ENCODE measurements at places on chromosomes 7 and 10. TPM values are rescaled to one million over a fixed set of nuclear protein-coding genes. Genes with fewer than 3 reads are reported as not detected.

DNA sequence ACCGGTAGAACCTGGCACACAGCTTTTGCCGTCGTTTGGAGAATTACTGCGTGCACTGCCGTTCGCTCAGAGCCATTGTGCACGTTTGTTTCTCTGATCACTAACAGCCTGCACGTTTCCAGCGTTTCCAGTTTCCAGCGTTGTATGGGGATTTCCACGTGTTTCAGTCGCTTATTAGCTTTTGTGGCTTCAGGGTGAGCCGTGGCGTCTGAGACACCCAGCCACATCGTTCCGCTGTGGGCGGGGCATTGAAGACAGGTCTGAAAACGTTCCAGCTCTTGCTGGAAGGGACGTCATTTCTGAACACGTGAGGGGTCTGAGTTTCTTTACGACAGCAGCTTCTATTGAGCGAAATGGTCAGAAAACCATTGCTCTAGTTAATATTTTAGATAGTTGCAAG is 164.8 kb downstream of the DNAJB6 start:
- no peak for DNase-seq

- no peak for DNase-seq
Measured at GRCh38 chr7:140036224-140036962, 26.4 kb downstream of the PARP12 start.

- no peak for DNase-seq
Measured at GRCh38 chr10:120963594-120964220, 112.5 kb downstream of the WDR11 start.

- DNase-seq: no peak
Measured at GRCh38 chr10:3875842-3876235, 90.8 kb upstream of the KLF6 start.

DNA sequence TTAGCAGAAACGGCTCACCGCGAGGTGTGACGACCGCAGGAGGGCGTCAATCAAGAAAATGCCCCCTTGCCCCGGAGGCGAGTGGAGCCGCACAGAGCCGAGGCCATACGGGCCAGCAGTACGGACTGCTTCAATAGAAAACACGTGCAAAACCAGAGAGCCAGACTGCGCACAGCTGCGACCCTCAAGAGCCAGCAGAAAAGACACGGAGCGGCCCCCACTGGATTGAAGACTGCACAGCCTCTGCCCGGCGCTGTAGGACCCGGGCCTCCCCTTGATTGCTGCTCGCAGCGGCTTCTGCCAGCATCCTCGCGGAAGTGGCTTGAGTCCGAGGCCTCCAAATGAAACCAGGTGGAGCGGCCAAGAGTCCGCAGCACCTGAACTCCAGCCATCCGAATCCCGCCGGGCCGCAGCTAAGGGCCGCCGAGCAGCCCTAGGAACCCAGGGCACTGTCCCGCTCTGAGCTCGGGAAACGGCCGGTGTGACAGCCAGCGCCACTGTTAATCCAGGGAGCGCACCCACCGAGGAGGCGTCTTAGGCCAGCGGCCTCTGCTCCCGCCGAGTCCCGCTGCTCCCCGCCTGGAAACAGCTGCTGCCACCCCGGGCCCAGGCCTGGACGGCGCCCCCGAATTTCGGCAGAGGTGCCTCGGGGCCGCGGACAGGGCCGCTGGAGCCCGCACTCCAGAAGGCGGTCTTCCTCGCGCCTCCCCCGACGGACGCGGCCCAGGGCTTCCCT is 660 bp upstream of the HHEX start:
- DNase-seq: no peak

DNA sequence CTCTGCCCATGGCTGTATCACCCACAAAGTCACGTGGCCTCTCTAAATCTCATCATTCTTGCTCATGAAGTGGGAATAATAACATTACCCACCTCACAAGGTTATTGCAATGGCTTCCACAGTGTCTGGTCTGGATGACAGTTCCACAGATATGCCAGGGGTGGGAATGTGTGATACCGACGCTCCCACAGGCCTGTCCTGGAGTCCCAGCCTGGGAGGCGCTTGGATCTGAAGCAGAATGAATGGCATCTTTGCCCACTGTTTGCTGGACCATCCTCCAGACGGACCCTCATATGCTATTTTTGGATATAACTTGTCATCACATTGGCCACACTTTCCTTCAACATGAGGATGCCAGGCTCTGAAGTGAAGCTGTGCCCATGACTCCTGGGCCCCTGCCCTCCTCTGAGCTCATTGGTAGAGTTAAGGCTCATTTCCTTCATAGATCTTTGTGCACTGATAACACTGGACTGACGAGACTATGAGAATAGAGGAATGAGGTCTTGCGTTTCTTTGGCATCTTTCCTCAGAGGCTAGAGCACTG is 279.8 kb upstream of the ZNF32 start:
- DNase-seq: no peak

GRCh38 chr7:95781961-95782586 is 9.7 kb downstream of the DYNC1I1 start:
- DNase-seq: no peak

- no peak for DNase-seq
Measured at GRCh38 chr10:28410420-28411135, 107.7 kb upstream of the MPP7 start.

DNA sequence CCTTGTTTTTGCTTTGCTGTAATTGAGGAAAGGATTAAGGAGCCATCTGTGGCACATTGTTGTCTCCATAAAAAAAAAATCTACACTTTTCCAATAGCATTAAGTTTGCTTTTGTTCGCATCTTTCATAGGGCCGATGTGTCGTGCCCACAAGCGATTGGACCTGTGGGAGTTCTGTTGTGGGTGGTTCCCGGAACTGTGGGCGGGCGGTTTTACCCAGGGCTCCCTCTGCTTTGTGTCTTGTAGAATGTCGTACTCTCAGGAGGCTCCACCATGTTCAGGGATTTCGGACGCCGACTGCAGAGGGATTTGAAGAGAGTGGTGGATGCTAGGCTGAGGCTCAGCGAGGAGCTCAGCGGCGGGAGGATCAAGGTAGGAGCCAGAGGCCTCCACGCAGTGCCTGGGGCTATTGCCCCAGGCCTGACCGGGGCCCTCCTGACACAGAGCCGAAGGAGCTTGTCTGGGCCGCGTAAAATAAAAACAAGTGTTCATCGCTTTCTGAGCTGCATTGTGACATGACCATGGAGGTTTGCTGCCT is 92.4 kb downstream of the ACTR3B start:
- no peak for DNase-seq

DNA sequence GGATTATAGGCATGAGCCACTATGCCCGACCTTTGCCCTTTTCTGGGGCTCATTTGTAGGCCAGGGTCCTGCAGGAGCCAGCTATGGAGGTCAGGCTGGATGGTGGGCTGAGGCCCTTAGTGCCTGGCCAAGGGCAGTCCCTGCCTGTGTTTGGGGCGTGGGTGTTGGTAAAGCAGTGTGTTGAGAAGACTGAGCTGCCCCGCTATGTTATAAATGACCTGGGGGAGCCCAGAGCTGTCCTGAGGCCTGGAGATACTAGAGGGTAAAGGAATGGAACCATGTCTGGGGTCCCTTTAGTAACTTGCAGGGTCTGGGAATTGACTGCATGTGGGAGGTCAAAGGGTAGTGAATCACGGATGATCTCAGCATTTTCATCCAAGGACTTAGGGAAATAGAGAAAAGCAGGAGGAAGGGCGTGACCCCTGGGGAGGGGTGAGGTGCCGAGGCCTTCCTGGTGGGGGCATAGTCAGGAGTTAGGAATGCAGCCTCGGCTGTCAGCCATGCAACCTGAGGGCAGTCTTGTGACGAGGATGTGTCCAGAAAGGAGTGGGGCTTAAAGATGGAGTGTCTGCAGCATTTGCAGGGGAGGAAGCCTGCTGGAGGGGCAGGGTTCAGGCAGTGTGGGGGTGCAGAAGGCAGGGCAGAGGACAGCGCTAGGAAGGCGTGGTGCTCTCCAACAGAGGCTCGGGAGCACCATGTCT is 31.5 kb downstream of the TMEM248 start:
- DNase-seq: peak; percentile 75

GRCh38 chr7:55589905-55590304 is 17.6 kb upstream of the VOPP1 start:
- no peak for DNase-seq

DNA sequence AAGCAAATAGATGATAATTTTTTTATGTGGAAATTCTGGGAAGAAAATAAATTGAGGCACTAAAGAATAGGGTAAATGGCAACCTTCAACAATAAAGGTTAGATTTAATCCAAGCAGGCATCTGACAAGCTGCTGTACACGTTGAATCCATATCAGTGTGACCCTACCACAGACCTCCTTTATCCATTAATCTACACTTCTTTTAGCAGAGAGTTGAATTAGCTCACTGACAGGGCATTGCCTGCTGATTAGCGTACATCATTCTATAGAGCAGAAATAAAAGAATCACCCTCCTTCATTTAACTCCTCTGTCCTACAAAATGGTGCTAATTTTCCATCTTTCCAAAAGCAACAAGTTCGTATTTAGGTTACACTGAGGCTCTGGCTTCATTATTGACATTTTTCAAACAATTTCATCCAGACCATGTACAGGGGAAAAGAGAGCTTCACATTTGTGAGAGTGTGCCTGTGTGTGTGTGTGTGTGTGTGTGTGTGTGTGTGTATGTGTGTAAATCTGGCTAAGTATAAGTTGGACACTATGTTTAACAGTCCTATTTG is 356.0 kb downstream of the TFEC start:
- no peak for DNase-seq

DNA sequence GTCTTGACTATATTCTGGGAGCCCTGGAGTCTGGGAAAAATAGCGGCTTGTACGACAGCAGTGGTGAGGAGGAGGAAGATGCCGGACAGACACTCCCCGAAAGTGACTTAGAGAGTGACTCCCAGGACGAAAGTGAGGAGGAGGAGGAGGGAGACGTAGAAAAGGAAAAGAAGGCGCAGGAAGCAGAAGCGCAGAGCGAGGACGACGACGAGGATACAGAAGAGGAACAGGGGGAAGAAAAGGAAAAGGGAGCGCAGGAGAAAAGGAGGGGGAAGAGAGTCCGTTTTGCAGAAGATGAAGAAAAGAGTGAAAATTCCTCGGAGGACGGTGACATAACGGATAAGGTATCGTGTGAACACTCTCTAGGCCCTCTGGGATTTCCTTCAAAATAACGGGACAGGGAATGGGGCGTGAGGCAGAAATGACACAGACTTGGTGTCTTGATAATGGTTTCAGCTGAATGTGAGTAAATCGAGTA is 908 bp downstream of the NOM1 start:
- no peak for DNase-seq

GRCh38 chr10:11823122-11823988 is at the start of gene PROSER2:
Gene PROSER2, plus strand, starts transcription at chr10:11823356. Its CDS starts 28,722 bp downstream, at chr10:11852078.
- no peak for DNase-seq

DNA sequence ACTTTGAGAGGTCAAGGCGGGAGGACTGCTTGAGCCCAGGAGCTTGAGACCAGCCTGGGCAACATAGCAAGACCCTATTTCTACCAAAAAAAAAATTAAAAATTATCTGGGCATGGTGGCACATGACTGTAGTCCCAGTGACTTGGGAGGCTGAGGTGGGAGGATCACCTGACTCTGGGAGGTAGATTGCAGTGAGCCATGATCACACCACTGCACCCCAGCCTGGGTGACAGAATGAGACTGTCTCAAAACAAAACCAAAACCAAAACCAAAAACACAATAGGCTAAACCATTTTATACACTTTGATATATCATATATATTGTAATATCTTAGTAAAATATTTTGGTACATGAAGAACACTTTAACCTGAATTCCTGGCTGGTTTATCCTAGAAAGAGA is 101.6 kb downstream of the RAPGEF5 start:
- DNase-seq: no peak

DNA sequence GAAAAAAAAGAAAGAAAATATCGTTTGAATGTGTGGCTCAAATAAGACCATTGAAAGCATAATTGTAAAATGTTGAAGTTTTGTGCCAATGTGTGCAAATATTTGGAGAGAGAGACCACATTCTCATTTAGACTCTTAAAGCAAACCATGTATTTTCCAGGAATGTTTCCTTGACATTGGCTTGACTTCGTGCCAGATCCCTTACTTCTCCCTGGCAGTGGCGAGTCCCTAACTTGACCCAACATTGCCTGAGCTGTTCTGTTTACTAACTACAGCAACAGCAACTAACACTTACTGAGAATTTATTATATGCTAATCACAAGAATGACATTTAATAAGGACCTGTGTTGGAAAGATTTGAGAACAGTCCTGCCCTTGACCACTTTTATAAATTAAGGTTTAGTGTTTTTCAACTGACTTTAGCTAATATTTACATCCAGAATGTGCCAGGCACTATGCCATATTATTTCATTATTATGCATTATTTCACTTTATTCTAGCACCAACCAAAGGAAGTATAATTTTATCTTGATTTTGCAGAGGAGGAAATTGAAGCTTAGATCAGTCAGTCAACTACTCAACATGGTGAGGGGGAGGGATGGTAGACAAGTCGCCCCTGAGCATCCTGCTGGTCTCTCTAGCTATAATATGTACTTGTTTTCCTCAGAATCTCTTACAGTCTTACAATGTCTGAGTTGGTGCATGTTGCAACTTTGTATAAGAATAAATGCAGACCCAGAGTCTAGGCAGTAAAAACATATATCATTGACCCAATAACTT is 29.7 kb downstream of the ZNF467 start:
- DNase-seq: no peak

- no peak for DNase-seq
Measured at GRCh38 chr7:137539111-137539715, 195.7 kb upstream of the PTN start.

- DNase-seq: no peak
Measured at GRCh38 chr7:139393621-139394211, 34.0 kb downstream of the LUC7L2 start.

- DNase-seq: no peak
Measured at GRCh38 chr7:6619961-6620360, 4.6 kb downstream of the ZNF853 start.

- DNase-seq: no peak
Measured at GRCh38 chr10:105192861-105193260, 551.8 kb downstream of the SORCS3 start.

DNA sequence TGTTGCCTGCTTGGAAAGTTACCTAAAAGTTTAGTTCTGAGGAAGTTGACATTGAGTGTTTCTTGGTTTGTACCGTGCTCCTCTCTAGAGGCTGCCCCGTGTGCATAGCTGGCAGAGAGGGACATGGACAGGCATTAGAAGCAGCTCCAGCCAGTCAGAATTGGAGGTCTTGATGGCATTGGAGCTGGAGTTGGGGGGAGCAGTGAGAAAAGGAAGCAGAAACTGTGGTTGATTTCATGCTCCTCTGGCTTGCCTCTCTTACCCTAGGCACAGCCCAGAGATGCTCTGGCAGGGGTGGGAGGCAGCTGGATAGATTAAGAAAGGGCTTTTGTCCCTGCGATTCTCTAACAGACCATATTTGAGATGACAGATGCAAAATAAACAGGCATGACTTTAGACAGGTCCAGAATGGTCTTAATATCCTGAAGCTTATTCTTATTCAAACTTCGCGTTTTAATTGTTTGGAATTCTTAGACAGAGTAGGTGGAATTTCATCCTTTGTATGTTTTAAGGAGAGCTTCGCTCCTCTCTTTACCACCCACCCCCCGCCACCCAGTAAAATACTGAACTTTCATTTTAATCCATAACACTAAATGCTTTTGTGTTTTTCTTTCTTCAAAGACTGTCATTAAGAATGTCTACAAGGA is 73.5 kb upstream of the GLCCI1 start:
- DNase-seq: no peak

Gene TNRC18
- 17.4 TPM for total RNA-seq

Gene TMEM178B
- 8.6 TPM for total RNA-seq

Gene UBE3C
- 81.8 TPM for total RNA-seq

Gene SRGN
- total RNA-seq: 121 TPM

Gene SPDYE9
- not detected for total RNA-seq

Gene AKR1C3
- 2.2 TPM for total RNA-seq

Gene VPS37D
- 12.2 TPM for total RNA-seq

Gene UNCX
- total RNA-seq: 0.65 TPM

Gene MSS51
- total RNA-seq: 0.80 TPM

Gene PARD3
- 70.5 TPM for total RNA-seq

Gene WEE2
- total RNA-seq: not detected

Gene SVOPL
- total RNA-seq: not detected

Gene ARF5
- 276 TPM for total RNA-seq

Gene RELN
- 1.2 TPM for total RNA-seq
